ENCODE measurements at places on chromosomes 5 and 9. TPM values are rescaled to one million over a fixed set of nuclear protein-coding genes. Genes with fewer than 3 reads are reported as not detected.

The SPINK7 gene
- total RNA-seq: not detected

The RNF14 gene
- 69.7 TPM for total RNA-seq

- DNase-seq: no peak
Observed at GRCh38 chr9:135968601-135969000, 7.4 kb upstream of the UBAC1 start.

GRCh38 chr5:90802474-90803317 is 244.1 kb downstream of the ADGRV1 start:
- no peak for DNase-seq

DNA sequence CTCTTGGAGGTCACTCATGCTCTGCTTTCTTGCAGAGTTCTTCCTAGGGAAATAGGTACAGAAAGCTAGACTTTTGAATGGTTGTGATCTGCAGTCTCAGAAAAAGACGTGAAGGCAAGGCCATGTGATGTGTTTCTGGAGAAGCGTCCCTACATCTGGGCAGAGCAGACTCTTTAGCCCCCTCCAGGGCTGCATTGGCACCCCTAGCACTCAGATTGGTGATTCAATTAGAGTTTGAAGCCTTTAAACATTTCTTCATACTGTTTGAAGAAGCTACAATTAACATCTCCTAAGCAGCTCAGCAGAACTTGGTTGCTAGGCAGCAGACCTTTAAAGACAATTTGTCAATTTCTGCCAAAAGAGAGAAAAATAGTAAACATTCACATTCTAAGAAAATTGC is 21.6 kb downstream of the JADE2 start:
- no peak for DNase-seq

- DNase-seq: no peak
Observed at GRCh38 chr9:106934442-106935238, 71.7 kb downstream of the ZNF462 start.

- no peak for DNase-seq
Observed at GRCh38 chr9:96603305-96604003, 16.2 kb downstream of the CDC14B start.

DNA sequence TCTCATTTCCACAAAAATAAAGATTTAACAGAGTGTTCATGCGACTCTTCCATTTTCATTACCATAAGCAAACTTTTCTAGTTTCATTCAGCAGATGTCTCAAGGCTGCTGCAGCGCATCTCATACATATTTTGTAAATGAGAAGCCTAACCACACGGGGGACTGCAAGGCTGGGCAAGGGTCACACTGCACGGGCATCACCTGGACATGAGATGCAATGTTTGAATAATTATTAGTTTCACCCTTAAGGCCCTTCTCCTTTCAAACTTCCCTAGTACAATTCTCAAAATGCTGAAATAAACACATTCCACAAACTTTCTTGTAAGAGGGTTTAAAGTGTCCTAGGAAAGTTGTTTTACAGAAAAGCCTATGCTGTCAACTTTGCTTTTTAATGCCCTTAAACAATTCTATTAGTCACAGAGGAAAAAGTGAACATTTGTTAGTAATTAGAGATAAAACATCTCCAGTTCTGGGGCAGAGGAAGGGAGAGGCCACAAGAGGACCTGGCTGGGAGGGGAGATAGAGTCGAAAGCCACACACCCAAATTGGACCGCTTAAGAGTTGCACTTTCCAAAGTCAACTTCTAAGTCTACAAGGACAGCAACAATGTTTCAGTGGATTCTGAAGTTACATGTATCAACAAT is 1.3 kb downstream of the DENND1A start:
- no peak for DNase-seq

- no peak for DNase-seq
Observed at GRCh38 chr9:94870793-94871558, 144.5 kb downstream of the AOPEP start.
